CD4-positive, alpha-beta T cell treated with Interleukin-15 for 4 hours (primary cell): ENCODE measurements at places on chromosomes 7 and 10.

DNA sequence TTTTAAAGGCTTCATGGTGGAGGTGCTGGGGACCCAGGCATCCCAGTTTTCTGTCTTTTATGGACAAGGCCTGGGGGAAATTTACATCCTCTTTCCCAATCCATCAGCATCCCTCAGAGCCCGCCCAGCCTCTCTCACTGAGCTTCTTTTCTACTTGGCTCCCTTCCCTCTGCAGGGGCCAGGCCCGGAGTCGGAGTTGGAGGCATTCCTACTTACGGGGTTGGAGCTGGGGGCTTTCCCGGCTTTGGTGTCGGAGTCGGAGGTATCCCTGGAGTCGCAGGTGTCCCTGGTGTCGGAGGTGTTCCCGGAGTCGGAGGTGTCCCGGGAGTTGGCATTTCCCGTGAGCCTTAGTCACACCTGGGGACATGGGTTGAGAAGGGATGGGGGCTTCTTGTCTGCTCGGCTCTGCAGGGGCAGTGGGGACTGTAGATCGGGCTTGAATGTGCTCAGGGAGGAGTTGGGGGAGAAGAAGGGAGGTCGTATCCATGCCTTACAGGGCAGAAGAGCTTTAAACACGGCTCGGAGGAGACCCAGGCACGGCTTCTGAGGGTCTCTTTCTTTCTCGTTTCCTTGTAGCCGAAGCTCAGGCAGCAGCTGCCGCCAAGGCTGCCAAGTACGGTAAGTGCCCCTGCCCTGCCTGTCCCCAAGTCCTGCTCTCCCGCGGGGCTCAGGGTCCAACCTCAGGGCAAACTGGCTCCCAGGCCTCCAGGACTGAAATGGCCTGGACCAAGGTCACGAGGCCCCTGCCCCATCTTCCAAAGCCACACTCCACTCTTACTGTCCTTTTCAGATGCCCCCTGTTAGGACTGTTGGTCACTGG is 27.3 kb upstream of the LIMK1 start:
- no peak for DNase-seq

DNA sequence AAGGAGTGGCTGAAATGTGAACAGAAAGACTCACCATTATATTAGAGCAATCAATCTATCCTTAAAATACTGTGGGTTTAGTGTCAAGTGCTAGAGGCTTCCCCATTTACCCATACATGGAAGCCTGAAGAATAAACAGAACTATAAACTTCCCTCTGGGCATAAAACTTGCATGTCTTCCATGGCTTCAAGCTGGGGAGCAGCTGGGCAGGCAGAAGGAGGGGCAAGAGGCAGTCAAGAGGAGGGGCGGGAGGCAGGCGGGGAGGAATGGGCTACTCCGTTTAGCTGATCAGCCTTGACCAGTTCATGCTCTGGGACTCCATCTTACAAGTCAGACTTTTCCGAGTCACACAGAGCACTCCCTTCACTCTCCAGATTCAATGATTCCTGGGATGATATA is 3.5 kb upstream of the PRSS1 start:
- no peak for DNase-seq

DNA sequence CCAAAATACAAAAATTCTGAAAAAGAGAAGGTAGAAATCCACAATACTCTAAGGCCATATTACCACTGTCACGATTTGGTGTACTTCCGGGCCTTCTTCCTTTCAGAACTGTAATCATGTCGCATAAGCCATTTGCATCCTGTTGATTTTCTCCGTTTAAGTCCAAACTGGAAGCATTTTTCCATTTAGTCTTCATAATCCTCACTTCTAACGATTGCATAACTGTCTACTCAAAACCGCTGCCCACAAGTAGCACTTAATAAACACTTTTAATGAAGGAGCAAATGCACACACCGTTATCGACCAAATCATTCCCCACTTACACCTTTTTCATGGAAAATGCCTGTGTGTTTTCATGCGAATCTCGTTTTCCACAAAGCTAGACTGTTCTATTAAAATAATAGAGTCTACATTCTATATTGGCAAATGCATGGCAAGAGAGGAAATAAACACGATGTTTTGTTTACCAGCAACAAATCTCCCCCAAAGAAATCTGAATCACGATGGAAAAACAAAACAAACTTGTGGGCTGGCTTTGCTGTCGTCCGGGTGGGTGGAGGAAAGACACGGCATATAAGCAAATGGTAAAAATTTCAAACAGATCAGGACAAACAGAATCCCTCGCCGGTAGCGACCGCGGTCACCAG is 1.0 kb downstream of the ATE1 start:
- DNase-seq, result no peak

DNA sequence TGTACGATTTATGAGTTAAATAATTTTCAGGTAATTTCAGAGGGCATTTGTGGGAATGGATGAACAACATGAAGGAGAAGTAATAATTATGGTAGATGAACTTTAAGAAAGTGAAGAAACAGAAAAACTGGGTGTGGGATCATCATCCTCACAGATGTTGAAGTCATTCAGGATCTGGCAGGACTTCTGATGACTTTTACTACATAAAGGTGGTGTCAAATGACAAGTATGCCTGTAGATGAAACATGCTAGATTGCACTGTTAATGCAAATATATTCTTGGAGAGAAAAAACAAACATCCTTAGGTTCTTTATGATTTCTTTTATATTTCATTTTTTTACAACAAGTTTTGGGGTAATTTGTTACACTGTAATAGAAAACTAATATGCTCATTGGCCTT is 230.2 kb downstream of the PCLO start:
- DNase-seq, result no peak

DNA sequence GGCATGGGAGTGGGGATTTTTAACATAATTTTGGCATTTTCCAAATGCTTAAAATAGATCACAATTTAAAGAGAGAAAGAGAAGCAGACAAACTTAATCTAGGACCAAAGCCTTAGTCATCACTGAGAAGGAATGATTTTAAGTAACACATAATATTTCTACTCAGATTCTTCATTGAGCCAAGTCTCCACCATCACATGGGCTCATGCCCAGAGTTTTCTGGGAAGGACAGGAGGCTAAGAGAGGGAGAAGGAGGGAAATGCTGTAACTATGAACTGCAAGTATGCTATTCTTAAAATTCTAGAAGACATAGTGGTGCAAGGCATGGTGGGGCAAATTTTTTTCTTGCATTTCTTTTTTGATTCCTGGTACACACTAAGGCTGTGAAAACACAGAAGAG is 23.8 kb upstream of the UBE2D1 start:
- DNase-seq, result no peak

GRCh38 chr7:125492521-125492920 is 562.9 kb upstream of the POT1 start:
- DNase-seq, result no peak

DNA sequence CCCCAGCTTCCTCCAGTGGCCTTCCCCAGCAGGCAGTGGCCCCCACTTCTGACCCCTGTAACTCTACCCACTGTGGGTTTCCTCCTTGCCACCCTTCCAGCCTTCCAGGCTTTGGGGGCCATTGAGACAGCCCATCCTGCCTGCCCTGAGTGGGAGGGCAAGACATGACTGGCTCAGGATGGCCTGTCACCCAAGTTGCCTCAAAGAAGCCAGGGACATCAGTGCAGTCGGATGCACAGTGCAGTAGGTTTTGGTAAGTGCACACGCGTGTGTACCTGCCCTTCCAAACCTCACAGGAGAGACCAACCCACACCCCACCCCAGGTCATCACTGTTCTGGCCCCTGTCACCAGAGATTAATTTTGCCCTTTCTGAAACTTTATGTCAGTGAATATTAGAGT is 22.7 kb downstream of the ZMIZ2 start:
- DNase-seq, result no peak

GRCh38 chr7:128362670-128363069 is 1.2 kb upstream of the PRRT4 start:
- no peak for DNase-seq

- no peak for DNase-seq
These were observed 51.2 kb downstream of the ANKIB1 start for GRCh38 chr7:92296880-92297445.

DNA sequence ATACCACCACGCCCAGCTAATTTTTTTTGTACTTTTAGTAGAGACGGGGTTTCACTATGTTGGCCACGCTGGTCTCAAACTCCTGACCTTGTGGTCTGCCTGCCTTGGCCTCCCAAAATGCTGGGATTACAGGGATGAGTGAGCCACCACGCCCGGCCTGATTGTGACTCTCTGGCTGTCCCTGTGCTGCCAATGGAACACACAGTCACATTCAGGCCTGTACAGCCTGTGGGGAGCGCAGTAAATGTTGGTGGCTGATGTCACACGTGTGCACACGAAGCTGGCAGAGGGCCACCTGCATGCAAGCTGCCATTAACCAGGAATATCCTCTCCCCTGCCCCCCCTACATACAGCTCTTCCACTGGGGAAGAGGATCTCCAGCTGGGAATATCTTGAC is 22.1 kb downstream of the POLL start:
- no peak for DNase-seq

- no peak for DNase-seq
These were observed 197.4 kb downstream of the SEMA3E start for GRCh38 chr7:83451501-83452045.

- no peak for DNase-seq
These were observed 2.0 kb upstream of the HOXA3 start for GRCh38 chr7:27154369-27154768.

DNA sequence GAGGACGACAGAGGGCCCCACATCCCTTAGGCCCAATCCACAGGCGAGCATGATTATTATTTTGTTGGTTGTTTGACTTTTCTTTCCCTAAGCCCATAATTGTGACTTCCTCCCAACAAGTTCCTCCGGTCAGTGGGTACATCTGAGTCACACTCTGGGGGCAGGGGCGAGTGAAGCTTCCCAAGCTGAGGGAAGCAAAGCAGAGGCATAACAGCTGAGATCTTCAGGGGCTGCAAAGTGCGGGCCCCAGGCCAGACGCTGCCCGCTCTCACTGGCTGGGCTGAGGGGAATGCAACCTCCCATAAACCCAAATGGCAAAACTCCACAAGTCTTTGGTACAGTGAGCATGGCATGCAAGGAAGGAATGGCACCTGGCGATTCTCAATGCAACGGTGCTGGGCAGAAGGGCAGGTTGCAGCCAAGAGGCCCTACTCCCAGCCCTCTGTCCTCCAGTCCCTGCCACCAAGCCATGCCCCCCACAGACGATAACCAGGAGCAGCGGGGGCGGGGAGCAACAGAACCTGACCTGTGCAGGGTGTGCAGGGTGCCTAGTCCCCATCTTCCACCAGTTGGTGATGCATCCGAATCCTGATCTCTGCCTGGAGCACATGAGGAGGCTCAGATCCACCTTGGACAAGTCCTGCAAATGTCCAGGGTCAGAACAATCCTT is 25.3 kb downstream of the TNS3 start:
- DNase-seq, result no peak

- no peak for DNase-seq
These were observed 33.3 kb upstream of the MAT1A start for GRCh38 chr10:80322711-80323110.

DNA sequence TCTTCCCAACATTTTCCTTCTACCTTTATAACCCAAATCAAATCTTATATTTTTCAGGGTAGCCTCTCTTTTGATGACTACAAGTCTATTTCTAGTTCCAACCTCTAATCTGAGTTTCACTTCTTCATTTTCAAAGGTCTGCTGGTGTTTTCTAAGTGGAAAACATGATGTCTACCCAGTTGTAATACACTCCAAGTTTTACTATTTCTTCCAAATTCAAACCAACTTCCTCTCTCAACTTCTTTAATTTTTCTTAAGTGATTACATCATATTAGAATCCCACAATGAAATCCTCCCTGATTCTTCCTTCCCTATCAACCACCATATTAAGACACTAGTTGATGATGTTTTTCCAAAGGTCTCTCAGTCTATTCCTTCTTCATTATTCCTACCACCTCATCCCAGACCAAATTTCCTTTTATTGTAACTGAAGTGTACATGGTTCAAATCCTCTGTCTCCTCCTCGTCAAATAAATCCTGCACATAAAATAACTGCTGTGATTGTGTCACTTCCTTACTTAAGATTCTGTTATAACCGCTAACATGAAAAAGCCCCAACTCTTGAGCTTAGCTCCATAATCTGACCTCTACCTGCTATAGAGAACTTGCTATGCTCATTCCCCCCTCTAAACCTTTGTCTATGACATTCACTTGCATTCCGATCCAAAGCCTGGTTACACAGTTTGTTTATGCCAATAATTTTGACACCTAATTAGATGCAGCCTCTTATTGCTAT is 12.7 kb downstream of the TAS2R38 start:
- no peak for DNase-seq

DNA sequence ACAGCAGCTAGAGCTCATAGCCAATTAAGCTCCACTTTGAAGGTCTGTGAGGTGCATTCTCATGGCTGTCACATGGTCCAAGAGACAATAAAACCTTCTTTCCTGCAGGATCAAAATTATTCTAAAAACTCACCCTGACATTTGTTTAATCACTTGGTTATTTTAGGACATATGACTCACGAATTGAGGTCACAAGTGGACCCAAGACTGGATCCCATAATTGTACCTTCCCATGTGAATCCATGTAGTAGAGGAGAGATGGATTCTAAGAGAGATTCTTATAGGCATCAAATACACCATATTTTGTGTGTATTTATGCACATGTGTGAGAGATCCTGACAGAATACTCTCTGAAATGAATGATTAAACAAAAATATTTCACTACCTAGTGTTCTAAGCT is 18.1 kb downstream of the POLR1F start:
- no peak for DNase-seq

DNA sequence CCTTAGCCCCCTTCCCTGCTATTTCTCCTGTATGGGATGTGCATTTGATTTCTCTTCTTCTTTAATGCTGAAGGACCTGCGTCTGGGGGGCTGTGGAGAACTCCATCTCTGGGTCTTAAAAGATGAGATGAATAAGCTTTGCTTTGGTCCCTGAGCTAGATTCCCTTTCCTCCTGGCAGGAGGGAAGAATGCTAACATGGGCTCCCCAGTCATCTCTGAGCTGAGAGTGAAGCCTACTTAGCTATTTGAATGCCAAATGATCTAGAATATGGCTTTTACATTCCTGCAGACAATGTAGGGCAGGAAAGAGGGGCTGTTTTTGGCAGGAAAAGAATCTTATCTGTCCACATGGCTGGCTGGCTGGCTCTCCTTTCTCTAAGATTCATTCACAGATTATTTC is 62.6 kb upstream of the EFCAB10 start:
- no peak for DNase-seq

GRCh38 chr10:8275911-8276310 is 221.4 kb downstream of the GATA3 start:
- no peak for DNase-seq

DNA sequence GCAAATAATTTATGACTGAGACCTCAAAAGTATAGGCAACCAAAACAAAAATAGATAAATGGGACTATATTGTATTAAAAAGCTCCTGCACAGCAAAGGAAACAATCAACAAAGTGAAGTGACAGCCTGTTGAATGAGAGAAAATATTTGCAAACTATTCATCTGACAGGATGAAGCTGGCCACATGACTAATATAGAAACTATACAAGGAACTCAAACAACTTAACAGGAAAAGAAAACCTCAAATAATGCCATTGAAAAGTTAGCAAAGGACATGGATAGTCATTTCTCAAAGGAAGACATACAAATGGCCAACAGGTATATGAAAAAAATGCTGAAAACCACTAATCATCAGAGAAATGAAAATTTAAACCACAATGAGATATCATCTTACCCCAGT is 245.1 kb downstream of the STK31 start:
- no peak for DNase-seq
